ENCODE measurements at places on chromosomes 6 and 20.

- no peak for DNase-seq
Observed at GRCh38 chr20:50285376-50286173, 94.9 kb downstream of the CEBPB start.

GRCh38 chr6:3708540-3708939 lies 43.0 kb downstream of the PXDC1 start:
- DNase-seq = no peak

- no peak for DNase-seq
Observed at GRCh38 chr6:71127374-71127773, 161.2 kb upstream of the OGFRL1 start.

- no peak for DNase-seq
Observed at GRCh38 chr6:116047173-116047933, 13.3 kb downstream of the FRK start.

DNA sequence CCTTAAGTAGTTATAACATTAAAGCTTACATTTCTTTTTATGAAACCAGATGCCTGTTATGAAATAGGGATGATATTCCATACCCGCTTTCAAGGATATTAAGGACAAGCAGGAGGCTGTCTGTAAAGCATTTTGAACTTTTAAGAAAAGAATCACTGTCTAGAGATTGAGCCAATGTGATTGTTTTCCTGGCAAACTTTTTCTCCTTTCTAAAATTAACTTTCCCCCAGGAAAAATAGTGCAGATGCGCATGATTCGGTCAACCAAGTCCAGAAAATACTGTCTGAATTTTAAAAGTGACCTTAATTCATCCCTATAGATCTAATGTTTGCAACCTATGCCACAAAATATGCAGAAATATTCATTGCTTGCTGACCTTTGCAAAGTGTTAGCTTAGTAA lies 15.1 kb upstream of the DEK start:
- no peak for DNase-seq

GRCh38 chr6:82772851-82773717 lies 292.6 kb downstream of the UBE3D start:
- DNase-seq = no peak

Measured in DMS79 (cell line).